ENCODE measurements at places on chromosomes 2 and 18.

DNA sequence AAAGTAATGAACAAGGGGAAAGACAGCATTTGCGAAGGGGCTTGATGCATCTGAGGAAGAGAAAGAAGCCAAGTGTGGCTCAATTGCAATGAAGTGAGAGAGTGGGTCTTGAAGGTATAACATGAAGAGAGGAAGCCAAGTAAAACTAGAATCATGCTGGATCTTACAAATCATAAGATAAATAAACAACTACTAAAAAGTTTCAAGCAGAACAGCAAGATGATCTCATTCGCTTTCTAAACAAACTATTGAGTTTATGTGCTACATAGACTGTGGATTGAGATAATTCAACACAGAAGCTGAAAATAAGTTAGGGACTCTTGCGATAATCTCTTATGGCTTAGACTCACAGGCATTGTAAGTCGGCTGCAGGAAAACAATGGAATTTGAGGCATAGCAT is 1310.5 kb upstream of the NRXN1 start:
- no peak for DNase-seq

DNA sequence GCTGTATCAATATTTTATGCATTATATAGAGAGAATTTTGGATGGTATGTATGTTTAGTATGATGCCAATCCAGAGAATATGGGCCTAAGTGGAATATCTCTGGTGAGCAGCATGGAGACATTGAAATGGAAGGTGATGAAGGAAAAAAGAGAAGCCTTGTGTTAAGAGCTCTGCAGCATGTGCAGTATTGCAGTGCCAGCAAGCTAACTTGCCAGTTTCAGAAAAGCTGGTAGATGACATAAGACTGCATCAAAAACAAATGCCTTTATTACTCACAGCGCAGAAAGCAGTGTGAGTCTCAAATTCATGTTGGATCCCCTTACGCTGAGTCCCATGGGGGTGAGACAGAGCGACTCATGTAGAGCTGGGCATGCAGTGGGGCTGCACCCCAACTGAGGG is 280.2 kb downstream of the CTNNA2 start:
- DNase-seq, result no peak

DNA sequence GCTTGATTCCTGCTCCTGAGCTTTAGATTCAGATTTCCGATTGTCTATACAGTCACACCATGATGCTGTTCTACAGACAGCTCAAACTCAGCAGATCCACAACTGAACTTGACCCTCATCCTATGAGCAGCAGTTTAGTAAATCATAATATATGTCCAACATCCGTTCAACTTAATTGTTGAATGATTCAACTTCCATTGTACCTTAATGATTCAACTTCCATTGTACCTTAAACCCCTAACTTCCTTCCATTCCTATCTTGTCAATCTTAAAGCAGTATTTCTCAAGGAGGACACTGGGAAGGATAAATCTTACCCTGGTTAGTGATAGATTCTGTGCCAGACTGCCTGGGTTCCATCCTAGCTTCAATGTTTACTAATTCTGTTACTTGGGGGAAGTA is 60.1 kb downstream of the PIGN start:
- no peak for DNase-seq

DNA sequence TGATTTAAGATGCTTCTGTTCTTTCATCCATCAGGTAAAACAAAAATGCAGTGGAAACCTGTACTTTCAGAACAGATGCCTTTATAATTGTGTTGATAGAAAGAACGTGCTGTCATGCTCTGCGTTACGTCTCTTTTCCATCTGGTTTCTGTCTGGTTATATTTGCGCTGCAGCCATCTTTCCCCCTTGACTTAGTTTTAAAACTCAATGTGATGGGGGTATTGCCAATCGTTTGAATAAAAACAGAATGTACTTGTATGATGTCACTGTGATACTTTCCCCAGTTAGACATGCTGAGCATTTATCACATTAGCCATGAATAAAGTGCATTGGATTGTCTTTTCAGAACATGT is 508.6 kb downstream of the ADCYAP1 start:
- DNase-seq, result no peak

- DNase-seq, result no peak
Observed at GRCh38 chr18:78965917-78966792, 13.5 kb upstream of the SALL3 start.

GRCh38 chr2:177359836-177360595 is 32.6 kb upstream of the AGPS start:
- DNase-seq, result no peak

DNA sequence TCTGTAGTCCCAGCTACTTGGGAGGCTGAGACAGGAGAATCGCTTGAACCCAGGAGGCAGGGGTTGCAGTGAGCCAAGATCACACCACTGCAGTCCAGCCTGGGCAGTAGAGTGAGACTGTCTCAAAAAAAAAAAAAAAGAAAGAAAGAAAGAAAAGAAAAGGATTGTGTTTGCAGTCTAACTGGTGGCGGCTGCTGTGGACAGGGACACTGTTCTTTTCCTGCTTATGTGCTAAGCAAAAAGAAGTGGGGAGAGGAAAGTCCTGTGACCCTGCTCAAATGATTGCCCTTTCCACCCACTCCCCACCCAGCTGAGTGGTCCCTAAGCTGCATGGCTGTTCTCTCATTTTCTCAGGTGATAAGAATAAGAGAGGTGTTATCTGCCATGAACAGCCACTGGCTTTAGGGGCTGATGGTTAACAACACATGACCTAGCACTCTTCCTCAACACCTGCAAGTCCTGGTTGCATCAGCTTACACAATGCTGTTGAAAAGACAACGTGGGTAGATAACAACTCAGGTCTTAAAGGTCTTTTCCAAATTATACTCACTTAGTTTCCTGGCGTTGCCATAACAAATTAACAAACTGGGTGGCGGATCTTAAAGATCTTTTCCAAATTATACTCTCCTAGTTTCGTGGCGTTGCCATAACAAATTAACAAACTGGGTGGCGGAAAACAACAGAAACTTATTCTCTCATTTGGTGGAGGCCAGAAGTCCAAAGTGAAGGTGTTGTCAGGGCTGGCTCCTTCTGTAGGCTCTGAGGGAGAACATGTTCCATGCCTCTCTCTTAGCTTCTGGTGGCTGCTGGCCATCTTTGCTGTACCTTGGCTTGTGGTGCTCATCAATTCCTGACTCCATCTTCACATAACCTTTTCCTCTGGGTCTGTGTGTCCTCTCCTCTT is 90.3 kb upstream of the RTN4 start:
- DNase-seq, result no peak

GRCh38 chr2:227597998-227598397 is 695 bp upstream of the SCYGR2 start:
- peak; percentile 3 for DNase-seq

DNA sequence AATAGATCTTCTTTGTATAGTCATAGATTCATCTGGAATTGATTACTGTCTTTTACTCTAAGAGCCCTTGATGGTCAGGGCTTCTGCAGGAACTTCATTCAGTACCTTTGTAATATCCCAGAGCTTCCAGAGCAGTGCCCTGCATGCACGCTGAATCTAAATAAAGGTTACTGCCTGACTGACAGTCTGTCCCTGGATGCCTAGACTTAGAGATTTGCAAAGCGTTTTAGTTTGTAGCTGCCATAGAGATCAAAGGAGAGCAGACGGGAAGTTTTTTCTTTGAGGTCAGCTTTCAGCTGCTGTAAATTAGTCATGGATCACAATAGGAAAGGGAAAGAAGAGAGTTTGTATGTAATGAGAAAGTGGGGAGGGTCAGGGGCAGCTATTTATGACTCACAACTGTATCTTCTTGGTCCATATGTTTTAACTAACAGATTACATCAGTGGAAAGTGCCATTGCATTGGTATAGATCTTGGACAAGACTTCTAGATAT is 45.2 kb upstream of the NYAP2 start:
- no peak for DNase-seq

- DNase-seq, result no peak
Observed at GRCh38 chr2:129709001-129709955, 270.2 kb upstream of the RAB6C start.

DNA sequence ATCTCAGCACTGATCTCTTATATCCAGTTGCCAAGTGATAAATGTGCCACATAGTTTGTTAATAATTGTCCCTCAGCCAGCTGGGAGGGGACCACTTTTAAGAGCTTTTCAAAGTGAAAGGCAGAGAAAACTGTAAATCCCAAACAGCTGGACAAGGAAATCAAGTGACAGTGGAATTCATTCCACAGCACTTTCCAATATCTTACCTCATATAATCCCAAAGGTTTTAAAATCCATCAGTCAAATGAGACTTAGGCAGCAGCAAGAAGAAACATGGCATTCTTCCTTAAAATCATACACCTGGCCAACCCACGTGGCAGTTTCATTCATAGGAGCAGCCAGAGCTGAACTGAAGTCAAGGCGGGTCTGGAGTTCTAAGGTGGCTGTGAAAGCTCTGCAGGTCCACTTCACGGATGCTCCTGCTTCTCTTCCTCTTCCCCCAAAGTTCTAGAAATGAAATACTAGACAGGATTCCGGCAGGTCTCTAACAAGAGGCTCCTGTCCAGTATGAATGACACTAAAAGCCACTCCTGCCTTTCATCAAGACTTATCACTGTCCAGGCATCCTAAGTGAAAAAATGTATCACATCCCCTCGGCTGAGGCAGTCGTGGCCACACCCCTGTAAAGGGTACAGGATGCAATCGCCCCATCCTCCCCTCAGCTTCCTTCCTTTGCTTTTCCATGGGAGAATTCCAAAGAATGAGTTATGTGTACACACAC is 190.4 kb upstream of the STK17B start:
- peak; percentile 7 for DNase-seq

GRCh38 chr2:75138528-75138927 is 60.8 kb downstream of the TACR1 start:
- no peak for DNase-seq

- DNase-seq, result peak; percentile 3
Observed at GRCh38 chr2:11071211-11071610, 84.1 kb upstream of the SLC66A3 start.

GRCh38 chr2:113068249-113068648 is 479 bp downstream of the IL1F10 start:
- no peak for DNase-seq

GRCh38 chr2:45168711-45169338 is 159.6 kb upstream of the SIX2 start:
- DNase-seq, result no peak

DNA sequence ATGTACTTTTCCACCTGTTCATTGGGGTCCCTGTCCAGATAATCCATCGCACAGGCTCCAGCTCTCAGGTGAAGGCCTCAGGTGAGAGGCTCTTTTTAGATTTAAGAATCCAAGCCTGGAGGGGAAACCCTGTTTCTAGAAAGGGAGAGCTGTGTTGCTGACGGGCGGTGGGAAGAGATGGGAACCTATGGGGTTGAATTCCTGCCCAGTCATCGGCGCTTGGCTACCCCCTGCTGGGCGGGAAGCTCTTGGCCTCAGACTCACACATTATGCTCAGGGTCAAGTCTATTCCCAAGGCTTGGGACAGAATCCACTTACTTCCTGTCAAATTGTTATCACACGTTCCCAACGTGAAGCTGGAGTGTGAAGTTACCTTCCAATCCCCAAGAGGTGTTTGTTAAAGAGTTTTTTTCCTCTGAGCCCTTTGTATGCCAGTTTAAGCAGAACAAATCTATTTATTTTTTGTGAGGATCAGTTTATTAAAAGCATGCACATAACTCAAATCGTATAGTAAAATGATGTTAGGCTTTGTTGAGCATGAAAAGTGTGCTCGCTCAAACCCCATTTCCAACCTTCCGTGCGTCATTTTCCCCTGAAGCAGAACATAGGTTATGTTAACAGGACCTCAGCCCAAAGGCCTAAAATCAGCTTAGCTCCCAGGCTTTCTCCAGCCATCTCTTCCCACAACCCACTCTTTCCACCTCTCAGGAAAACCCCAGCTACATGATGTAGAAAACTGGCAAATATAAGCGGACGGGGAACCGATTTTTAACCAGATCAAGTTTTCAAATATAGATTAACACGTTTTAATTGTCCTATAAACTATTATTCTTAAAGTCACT is 181.7 kb upstream of the ETAA1 start:
- peak; percentile 26 for DNase-seq

DNA sequence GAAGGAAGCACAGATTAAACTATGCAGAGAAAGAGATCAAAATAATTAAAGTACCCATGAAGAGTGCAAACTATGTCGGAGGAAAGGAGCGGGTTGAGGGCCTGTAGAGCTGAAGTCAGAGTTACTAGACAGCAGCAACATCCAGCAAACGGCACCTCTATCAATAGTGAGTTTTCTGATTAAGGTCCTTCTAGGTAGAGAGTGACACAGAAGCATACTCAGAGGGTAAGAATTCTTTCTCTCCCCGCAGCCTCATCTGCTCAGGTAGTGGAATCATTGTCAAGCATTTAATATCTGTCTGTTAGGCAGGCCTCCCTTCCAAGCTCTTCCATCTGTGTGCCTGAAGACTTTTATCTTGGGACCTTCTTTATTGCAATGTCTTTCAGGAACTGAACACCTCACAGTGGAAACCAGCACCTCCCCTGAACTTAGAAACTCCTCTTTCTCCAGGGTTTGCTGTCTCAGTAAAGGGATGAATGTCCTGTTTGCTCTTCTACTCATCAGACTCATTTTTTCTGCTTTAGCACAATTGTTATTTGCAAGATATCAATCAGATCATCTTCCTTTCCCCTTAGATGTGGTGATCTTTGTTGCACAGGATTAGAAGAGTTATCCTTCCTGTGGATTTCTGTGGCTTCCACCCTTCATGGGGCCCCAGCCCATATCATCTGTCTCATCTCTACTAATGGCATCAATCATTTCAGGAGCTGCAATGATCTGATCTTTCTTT is 28.8 kb downstream of the SP140 start:
- DNase-seq, result no peak

GRCh38 chr2:23418461-23418911 is 33.5 kb downstream of the KLHL29 start:
- peak; percentile 58 for DNase-seq

DNA sequence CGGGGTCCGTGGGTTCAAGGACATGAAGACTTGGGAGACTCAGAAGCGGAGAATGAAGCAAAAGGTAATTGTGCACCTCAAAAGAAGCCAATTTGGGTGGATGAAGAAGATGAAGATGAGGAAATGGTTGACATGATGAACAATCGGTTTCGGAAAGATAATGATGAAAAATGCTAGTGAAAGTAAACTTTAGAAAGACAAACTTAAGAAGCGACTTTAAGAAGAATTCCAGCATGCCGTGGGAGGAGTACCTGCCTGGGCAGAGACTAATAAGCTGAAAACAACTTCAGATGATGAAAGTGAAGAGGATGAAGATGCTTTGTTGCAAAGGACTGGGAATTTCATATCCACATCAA is 43.5 kb downstream of the PSTPIP2 start:
- DNase-seq, result no peak

GRCh38 chr2:120677221-120677620 is 58.4 kb upstream of the GLI2 start:
- no peak for DNase-seq

- DNase-seq, result no peak
Observed at GRCh38 chr18:48090702-48091101, 160.2 kb upstream of the SMAD2 start.

- peak; percentile 62 for DNase-seq
Observed at GRCh38 chr2:220162320-220162719, 534.9 kb downstream of the SLC4A3 start.

- no peak for DNase-seq
Observed at GRCh38 chr18:70732188-70732587, 443.3 kb downstream of the SOCS6 start.

DNA sequence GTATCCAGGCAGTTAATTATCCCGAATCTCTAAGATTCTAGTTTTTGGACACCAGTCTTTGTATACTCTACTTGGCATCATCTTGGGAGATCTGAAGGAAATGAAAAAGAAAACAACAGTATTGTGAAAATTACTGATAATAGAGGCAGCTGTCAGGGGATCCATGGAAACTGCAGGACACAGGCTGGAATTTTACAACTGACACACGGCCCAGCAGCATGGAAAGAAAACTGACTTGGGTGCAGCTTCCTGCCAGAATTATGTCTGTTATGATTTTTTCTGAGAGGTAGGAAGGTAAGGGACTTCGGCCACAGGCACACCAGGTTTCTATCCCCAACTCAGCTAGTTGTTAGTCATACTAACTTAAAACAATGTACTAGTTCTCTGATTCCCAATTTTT is 57.7 kb upstream of the ERBB4 start:
- DNase-seq, result no peak

All from NCI-H226 (cell line).